ENCODE measurements at places on chromosomes 16 and 17. TPM values are rescaled to one million over a fixed set of nuclear protein-coding genes. Genes with fewer than 3 reads are reported as not detected.

GRCh38 chr17:34375426-34375997, 12.5 kb upstream of the CCL1 start:
- no peak for DNase-seq

DNA sequence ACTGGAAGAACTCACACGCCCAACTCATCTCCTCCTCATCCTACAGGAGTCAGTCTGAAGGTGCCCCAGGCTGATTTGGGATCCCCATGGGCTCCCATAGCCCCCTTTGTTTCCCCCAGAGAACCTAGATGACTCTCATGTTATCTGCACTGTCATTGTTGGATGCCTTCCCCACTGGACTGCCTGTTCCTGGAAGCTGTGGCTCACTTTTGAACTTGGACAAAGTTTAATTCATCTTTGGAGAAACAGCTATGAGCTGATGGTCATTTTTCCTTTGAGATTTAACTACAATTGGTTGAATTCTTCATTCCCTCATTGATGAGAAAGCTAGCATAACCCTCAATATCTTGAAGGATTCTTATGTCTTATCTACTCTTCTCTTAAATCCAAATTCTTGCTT, 186.6 kb downstream of the SALL1 start:
- no peak for DNase-seq

NTN1 gene
- total RNA-seq: 22.8 TPM

GRCh38 chr16:22933173-22933572, 119.2 kb downstream of the HS3ST2 start:
- DNase-seq: no peak

AIPL1 gene
- total RNA-seq: not detected

DNA sequence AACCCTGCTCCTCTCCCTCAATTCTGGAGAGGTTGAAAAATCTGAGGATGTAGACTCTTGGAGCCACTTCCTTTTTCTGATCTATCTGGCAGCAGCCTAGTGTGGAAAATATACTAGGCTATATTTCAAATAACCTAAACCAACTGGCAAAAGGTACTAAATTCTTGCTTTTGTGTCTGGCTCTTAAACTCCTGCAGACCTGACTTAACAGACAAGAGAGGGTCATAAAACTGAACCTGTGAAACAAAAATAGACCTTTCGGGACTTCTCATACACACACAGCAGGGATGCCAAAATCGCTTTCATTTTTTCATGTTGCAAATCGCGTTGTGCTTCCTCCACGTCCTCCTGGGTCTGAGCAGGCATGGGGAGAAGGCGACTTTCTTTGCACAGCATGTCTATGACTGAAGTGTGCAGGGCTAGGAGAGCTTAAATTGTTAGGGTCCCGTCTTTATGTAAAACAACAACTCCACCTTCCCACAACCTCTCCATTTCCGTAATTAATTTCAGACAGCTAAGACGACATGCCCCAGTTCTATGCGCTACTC, 520.7 kb upstream of the PSMD7 start:
- no peak for DNase-seq

GRCh38 chr16:81878529-81878928, 99.4 kb downstream of the PLCG2 start:
- DNase-seq: no peak

PAFAH1B1 gene
- 160 TPM for total RNA-seq
